ENCODE measurements at places on chromosomes 3 and 15.

DNA sequence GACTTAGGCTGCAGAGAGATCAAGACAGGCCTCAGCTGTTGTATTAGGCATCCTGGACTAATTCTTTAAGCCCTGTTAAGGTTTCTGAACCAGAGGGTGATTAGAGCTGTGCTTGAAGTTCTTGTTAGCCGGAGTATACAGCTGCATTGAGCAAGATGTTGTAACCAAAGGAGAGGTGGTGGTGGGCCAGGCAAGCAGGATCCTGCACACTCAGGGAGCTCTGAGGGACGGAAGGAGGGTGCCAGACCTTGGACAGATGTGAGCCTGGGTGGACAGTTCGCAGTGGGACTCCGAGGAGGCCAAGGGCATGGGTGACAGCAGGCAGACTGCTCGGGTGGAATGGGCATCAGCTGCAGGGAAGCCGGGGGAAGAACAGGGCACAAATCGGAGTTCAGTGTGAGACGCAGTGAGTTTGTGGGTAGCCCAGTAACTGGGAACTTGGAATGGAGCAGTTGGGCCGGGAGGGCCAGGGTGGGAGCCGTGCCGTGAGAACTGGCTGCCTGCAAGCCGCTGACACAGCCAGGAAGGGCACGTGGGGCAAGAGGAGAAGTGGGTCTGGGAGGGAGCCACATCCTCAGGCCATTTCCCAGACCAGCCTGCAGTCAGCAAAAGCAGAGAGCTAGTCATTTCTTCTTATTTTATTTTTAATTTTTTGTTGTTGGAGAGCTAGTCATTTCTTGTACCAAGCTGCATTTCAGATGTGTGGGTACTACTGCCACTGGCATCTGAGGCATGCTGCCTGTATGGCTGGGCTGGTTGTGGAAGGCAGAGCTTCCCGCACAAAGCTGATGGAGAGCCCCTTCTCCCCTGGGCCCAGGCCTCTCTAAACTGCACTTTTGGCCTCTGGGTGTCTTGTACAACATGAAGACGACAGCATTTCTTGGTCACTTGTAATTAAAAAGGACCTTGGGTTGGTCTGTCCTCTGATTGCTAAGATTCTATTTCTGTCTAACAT is 61.0 kb downstream of the PGPEP1L start:
- DNase-seq: no peak

DNA sequence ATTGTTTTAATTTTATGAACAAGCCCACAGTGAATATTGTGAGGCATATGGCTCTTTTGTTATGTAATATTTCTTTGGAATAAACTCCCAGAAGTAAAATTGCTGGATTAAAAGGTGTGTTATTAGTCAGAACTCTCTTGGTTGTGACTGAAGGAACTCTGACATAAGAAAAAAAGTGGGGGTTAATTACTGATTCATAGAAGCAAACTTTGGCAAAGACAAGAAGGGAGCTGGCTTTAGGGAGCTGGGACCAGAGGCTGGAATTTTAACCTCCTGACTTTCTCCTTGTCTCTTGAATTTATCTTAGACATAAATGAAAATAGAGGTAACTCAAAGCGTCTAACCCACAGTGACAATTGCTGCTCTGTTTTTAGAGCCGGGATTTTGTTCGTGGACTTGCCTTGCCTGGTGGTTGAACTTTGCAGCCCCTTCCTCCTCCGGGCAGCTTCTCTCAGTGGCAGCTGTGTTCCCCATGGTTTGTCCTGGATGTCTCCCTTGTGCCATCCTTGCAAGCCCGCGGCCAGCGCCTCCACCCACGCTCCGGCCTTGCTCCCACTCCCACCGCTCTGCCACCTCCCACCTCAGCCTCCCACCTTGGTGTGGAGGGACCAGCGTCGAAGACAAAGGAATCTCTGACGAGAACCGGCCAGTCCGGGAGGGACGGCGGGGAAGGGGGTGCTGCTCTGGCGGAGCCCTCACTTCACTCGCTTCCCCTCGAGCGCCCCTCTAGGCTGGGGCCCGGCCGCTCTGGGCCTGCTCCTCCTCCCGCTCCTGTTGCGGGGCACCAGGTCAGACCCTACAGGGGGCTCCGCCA is 28.0 kb downstream of the ARHGAP31 start:
- peak; percentile 54 for DNase-seq

GRCh38 chr15:34708422-34708821 is 46.4 kb downstream of the GJD2 start:
- DNase-seq: peak; percentile 47

GRCh38 chr3:134291319-134292254 is 40.9 kb upstream of the RYK start:
- peak; percentile 55 for DNase-seq

- no peak for DNase-seq
Measured at GRCh38 chr3:43883729-43884396, 193.1 kb downstream of the ABHD5 start.

- no peak for DNase-seq
Measured at GRCh38 chr3:33231756-33232465, 13.3 kb upstream of the SUSD5 start.

DNA sequence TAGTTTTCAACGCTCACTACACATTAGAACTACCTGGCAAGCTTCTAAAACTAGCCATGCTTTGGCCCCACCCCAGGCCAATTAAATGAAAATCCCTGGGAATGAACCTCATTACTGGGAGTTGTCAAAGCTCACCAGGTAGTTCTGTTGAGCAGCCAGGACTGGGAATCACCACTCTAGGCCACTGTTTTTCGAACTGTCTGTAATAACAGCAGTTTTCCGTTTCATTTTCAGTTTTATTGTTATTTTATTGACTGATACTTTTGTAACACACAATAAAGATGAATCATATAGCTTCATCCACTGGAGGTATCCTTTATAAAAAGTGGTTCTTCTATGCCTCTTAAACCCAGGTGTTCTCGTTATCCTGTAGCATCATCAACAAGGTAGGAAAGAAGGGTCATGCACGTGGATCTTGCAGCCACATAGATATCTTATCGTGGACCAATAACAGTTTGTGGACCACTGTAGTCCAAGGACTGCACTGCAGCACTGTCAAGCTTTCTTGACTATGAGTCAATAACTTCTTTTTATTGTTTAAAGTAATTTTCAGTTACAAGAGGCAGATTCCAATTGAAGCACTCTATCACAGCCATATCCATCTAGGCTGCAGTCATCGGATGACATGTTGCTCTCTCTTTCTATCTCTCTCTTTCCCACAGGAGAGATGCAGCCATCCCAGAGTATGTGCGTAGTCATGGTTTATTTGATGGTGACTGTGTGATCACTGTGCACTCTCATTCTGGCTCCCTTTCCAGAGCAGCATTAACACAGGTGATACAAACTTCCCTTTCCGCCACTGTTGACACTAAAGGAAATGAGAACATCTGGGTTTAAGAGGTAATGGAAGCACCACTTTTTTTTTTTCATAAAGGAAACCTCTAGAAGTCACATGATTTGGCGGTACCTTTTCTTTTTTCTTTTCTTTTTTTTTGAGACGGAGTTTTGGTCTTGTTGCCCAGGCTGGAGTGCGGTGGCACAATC is 39.0 kb upstream of the BLM start:
- DNase-seq: no peak

- DNase-seq: no peak
Measured at GRCh38 chr3:188633206-188633605, 479.2 kb downstream of the LPP start.

DNA sequence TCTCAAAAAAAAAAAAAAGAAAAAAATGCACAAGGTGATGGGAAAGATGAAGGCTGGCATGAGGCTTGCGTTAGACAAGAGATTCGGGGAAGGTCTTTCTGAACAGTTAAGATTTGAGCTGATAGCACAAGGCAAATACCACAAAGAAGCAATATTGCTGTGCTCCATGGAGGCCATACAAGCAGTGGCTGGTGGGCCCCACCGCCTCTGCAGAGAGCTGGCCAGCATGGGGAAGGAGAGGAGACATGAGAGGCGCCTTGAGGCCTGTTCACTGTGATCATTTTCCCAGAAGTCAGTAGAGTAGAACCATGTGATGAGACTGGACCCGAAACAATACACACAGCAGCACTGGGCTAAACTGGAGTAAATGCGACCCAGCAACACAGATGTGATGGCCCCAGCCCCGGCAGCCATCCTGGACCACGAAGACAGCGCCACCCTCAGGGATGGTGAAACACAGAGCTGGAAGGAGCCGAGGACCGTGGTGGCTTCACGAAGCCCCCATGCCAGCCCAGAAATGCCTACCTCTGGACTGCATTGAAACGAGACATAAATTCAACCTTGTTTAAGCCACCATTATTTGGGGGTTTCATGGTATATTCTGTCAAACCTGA is 5.5 kb downstream of the XXYLT1 start:
- no peak for DNase-seq

GRCh38 chr3:183698756-183699155 is 1.2 kb downstream of the YEATS2 start:
- DNase-seq: peak; percentile 26

GRCh38 chr3:10867384-10867783 is 51.4 kb downstream of the SLC6A11 start:
- DNase-seq: peak; percentile 32

- DNase-seq: peak; percentile 32
Measured at GRCh38 chr3:195081242-195081963, 189.6 kb downstream of the XXYLT1 start.

- DNase-seq: peak; percentile 8
Measured at GRCh38 chr3:144109944-144110343, 138.3 kb downstream of the DIPK2A start.

GRCh38 chr15:89908226-89908625 is 4.5 kb downstream of the ARPIN start:
- DNase-seq: no peak

- no peak for DNase-seq
Measured at GRCh38 chr3:165835431-165835830, 1.8 kb downstream of the BCHE start.

- DNase-seq: no peak
Measured at GRCh38 chr15:37767841-37768455, 166.5 kb upstream of the TMCO5A start.

GRCh38 chr15:37900326-37901221 is 33.9 kb upstream of the TMCO5A start:
- DNase-seq: peak; percentile 78

DNA sequence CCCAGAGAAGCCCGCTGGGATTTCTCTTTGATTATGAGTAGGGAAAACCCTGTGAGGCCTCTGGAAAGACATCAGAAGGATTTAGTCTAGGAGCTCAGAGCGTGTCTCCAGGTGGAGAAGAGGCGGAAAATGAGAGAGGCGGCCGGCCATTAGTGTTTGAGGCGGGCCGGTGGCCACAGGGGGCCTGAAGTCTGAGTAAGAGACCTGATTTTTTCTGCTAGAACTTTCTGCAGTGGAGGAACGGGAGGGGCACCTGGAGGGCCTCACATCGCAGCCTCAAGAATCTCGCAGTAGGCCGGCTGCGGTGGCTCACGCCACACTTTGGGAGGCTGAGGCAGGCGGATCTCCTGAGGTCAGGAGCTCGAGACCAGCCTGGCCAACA is 28.5 kb downstream of the KLHDC8B start:
- DNase-seq: no peak

- no peak for DNase-seq
Measured at GRCh38 chr15:80747317-80748053, 31.7 kb upstream of the CEMIP start.

- no peak for DNase-seq
Measured at GRCh38 chr3:166444336-166444735, 607.1 kb upstream of the BCHE start.

- DNase-seq: no peak
Measured at GRCh38 chr3:46670000-46670890, 23.2 kb downstream of the ALS2CL start.

- no peak for DNase-seq
Measured at GRCh38 chr15:100780208-100780800, 99.3 kb upstream of the ALDH1A3 start.

DNA sequence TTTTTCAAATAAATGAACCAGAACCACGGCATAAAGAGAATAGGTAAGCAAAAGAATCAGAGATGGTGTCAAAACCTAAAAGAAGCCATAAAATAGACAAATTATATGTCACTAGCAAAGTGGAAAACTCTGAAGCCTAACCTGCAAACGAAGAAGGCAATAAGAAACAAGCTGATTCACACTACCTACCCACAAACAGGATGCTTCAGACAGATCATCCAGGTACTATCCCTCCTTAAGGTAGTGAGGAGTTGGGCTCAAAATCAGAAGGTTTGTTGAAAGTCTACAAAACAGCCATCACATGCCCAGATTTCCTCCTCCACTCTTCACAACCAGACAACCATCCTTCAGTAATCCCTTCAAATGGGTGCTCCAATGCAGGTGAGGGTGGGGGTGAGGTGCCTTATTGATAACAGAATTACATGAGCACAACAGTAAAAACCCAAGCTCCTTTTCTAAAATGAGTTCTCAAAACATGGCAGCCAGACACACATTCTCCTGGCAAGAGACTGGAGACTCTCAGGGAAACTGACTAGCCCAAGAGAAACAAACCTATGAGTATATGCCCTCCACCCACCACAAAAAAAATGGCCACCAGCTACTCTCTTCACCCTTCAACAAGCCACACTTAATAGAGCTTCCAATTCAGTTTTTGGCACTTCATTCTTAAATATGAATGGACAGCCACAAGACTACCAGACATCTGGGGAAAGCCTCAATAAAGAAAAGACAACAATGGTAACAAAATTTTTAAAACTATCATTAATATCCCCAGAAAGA is 6.4 kb downstream of the KPNA1 start:
- DNase-seq: no peak

- DNase-seq: no peak
Measured at GRCh38 chr3:44721231-44722102, 8.0 kb upstream of the ZNF501 start.

DNA sequence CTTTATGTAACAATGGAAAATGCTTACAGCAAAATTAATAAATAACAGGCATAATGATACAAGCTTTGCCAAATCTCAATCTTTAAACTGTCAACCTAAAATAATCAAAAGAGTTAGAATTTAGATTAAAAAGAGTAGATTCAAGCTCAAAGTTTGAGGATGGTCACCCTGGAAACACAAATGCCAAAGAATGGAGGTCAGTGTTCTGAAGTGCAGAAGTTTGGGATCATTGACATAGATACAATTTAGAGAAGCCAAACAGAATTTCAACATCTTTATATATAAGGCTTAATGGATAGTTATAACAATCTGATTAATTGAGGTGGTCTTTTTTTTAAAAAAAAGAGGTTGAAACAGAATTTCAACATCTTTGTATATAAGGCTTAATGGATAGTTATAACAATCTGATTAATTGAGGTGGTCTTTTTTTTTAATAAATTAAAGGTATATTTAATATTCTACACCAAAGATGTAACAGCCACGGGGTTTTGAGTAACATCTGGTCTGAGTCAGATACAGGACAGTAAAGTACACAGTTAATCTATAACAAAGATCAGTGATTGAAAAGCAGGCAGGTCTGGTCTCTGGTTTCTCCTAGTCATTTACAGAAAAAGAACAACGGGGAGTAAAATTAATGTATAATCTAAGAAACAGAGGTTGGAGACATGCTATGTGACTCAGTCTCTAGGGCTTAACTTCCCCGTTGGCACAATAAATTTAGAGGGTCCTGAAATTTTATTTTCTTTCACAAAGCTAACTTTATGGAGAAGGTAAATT is 490.7 kb downstream of the GBE1 start:
- no peak for DNase-seq

All from A172 (cell line).